Activated CD8-positive, alpha-beta memory T cell treated with anti-CD3 and anti-CD28 coated beads for 24 hours (primary cell): ENCODE measurements at places on chromosomes 4 and X.

- no peak for DNase-seq
Observed at GRCh38 chrX:132094164-132094563, 33.7 kb downstream of the FRMD7 start.

DNA sequence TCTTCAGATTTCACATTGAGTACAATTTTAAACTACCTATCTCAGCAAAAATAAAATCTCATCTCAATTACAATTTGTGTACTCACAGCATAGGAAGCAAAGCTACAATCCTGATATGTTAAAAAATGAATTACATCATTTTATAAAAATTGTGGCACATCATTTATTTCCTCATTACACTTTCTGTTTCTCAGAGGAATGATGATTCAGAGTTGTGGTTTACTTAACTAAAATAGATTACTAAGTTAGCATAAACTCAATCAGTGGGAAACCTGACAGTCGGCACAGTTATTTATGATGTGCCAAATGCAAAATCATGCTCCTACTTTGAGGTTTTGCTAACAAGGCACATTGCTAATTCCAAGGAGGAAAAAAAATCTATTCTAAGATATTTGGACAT lies 325.0 kb downstream of the FBXO8 start:
- no peak for DNase-seq

DNA sequence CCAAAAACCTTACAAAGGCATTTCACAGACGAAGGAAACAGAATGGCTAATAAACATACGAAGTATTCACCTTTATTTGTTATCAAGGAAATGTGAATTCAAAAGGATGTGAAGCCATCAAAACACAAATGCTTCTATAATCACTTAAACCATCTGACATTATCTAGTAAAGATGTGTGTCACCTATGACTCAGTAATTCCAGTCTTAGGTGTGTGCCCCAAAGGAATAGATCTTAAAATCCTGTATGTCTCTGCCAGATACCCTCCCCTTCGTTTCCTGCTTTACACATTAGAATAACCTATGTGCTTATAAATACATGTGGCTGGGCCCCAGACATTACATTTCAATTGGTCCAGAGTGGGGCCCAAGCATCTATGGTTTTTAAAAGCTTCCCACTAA lies 41.8 kb upstream of the CEP135 start:
- no peak for DNase-seq

- no peak for DNase-seq
Observed at GRCh38 chrX:41133551-41133950, 48.3 kb downstream of the USP9X start.

GRCh38 chr4:159220353-159220752 lies 117.5 kb downstream of the RAPGEF2 start:
- no peak for DNase-seq

GRCh38 chr4:79796948-79797347 lies 276.1 kb downstream of the ANTXR2 start:
- DNase-seq: no peak

DNA sequence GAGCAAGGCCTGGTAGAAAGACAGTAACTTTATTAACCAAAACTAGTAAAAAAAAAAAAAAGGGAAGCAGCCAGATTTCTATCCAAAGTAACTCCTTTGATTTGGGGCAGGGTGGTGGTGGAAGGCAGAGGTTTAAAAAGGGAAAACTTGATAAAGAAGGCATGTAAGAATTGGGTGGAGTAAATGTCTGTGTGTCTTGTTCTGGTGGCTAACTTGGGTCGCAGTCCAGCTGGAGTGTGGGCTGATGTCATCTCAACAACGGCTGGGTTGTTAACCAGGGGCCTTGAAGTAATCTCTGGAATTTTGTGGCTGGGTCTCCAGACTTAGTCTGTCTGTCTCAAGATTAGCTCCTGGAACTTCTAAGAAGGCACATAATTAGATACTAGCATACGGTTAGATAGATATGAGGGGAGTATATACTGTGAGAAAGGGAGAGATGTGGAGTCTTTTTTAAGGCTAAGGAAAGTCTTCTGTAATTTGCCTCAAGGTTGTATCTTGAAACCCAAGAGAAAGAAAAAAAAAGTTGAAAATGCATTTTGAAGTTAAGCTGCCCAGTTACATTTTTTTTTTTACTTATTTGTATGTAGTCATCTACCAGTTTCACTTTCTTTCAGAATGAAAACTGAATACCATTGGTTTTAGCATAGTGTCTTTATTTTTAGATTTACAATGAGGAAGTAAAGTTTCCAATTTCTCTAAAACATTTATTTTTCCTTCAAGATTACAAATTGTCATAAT lies 48.3 kb downstream of the MTHFD2L start:
- DNase-seq: no peak

DNA sequence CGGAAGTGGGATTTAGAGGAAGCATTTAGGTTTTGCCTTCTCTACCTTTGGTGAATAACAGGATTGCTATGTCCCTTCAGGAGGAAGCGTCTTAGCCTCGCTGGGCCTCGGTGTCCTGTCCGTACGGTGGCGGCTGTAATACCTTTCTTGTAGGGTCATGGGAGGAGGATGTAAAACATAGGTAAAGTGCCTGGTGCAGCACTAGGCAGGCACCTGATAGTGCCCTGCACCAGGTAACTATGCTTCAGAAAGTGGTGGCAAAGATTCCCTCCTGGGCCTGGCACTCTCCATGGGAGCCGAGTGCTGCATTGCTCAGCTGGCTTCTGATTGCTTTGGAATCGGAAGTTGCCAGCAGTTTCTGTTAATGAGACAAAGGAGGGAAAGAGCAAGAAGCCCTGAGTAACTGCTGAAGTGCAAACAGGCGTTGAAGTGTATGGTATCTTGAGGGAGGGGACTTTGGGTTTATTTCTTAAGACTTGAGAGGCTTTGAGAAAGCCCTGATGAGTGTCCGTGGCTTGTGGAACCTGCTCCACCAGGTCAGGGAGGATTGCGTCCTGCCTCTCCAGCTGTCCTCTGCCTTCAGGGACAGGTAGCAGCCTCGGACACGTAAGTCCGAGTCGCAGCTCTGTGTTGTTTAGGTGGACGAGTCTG lies 45.8 kb downstream of the TBC1D14 start:
- DNase-seq: no peak

DNA sequence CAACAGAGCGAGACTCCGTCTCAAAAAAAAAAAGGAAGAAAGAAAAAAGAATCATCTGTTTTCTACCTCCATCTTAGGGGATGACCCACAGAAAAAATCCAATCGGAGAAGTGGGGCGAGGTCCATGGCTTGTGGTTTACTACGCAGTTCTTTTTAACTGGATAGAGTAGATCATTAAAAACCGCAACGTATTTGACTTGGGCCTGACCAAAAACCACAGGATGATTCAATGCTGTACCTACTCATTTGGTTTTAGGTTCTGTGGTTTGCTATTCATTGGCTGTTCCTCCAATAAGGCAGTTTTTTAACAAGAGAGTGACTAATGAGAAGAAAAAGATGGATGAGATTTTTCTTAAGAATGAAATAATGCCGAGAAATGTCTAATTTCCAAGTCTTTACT lies 83.7 kb downstream of the FREM3 start:
- no peak for DNase-seq

DNA sequence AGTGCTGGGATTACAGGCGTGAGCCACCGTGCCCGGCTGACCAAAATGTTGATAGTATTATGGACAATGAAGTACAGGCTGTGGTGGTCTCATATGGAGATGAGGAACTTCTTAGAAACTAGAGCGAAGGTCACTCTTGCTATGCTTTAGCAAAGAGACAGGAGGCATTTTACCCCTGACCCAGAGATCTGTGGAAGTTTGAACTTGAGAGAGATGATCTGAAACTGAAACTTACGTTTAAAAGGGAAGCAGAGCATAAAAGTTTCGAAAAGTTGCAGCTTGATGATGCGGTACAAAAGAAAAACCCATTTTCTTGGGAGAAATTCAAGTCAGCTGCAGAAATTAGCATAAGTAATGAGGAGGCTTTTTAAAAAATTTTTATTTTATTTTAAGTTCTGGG lies 8.5 kb upstream of the CTAG2 start:
- no peak for DNase-seq

DNA sequence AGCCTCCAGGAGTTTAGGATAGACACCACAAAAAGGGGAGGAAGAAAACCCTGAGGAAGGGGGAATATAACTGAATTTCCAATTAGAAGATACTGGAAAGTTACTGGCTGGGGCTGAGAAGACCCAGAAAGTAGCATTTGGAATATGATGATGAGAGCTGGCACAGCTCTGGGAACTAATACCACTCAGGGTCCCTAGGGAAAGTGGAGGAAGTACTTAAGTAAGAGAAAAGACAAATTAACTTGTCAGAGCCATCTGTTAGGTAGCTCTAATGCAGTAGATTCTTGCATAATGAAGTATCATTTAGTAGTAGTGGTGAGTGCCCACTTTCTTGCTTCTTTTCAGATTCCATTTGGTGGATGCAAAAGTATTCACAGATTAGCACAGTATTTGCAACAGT lies 90.8 kb upstream of the TSPAN5 start:
- DNase-seq: no peak

- no peak for DNase-seq
Observed at GRCh38 chr4:61638591-61638990, 438.5 kb downstream of the ADGRL3 start.

DNA sequence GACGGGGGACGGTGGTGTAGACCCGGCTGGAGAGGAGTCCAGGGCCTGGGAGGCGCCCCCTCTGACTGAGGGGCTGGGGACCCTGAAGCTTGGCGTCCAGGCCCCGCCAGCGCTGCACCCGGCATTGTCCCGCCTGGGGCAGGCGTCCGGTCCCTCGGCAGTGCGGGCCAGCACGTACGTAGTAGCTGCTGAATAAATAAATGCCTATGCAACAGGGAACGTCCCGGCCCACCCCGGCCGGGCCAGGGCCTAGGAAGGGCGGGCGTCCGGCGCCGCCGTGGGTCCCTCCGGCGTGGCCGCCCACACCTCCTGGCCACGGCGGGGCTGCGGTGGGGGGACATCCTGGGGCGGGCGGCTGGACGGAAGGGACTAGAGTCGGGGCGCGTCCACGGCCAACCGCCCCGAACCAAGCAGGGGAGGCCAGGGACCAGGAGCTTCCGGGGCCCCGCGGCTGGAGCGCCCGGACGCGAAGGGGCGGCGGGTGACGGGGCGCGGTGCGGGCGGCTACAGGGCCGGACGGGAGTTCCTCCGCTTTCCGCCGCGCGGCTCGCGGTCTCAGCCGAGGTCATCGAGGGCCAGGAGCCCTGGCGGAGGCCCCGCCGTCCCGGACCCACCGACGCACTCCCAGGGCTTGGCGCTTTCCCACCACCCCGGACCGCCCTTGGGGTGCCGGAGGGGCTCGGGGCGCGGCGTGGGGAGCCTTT lies 886 bp upstream of the WWC2 start:
- DNase-seq: peak; percentile 63

GRCh38 chrX:94216738-94217137 lies 542.7 kb downstream of the FAM133A start:
- DNase-seq: no peak

DNA sequence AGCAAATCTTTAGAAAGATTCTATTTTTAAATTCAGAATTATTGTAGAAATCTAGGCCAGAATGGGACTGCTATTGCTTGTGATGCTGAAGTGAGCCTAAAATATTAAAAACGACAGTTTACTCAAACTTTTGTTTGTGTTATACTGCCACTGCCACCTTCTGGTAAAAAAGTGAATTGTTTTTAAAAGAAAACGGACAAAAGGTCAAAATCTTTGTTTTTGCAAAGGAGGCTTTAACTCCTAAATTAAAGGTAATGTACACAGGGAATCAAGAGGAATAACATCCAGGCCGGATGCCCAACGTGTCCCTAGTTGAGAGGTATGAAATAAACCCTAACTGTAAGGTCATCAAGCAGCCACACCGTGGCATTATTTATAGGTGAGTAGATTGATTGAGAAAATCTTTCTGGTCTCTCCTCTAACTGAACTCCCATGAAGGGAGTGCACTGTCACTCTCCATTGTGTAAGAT lies 338.3 kb upstream of the GALNT7 start:
- no peak for DNase-seq

DNA sequence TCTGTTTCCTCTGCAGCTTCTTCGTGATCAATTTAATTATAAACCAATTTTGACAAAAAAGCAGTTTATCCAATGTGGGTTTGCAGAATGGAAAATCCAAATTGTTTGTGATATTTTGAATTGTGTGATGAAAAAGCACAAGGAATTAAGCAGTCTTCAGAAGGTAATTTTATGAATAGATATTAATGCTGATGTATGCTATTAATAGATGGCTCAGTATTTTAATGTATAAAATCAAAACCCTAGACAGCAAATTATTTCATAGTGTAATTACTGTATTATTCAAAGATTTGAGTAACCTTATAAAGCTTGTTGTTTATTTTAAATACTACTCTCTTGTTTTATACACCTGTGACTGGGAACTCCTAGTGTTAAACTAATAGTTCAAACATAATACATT lies 20.0 kb downstream of the CEP44 start:
- no peak for DNase-seq

DNA sequence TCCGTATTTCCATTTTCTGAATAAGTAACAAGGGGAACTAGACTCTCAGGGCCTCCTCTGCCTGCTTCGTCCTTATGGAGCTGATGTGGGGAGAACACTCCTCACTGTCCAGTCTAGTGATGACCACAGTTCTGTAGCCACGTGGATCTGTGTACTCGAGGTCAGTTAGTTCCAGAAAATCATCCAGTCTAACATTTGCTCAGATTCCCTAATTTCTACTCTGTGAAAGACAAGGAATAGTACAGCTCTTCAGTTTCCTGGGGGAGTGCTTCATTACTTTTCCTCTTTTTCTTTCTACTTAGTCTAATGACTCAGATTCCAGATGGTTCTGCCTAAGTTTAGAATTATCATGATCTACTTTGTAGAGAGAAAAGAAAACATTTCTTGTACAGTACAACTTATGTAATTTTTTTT lies 82.6 kb downstream of the SORBS2 start:
- DNase-seq: no peak

DNA sequence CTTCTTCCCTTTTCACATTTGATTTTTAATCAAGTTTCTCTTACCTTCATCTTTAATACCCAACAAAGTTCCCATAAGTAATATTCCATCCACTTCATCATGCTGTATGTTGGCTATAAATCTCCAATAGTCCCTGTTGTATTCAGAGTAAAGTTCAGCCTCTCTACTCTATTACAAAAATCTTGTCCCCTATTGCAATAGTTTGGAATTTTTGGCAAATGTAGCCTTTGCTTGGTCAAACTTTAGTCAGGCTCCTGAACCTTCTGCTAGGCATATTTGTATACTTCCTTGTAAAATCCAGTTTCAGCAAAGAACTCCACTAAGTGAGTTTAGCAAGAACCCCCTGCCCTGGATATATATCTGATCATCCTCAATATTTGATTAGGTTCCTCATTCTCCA lies 54.0 kb upstream of the PACRGL start:
- no peak for DNase-seq

- no peak for DNase-seq
Observed at GRCh38 chrX:42128587-42128986, 205.2 kb upstream of the CASK start.

GRCh38 chrX:54640736-54641135 lies 110.7 kb downstream of the GNL3L start:
- DNase-seq: no peak
